ENCODE measurements at places on chromosomes 12 and 14. TPM values are rescaled to one million over a fixed set of nuclear protein-coding genes. Genes with fewer than 3 reads are reported as not detected.

- no peak for DNase-seq
- H3K27me3 ChIP-seq: no peaks in the 10 kb centered on the region
- peaks cover 9% of the 10 kb centered on the region for H3K4me1 ChIP-seq
- no peak overlapping the region for H3K4me3 ChIP-seq
- no peak overlapping the region for H3K27ac ChIP-seq
- no peaks in the 10 kb centered on the region for H3K36me3 ChIP-seq
These were observed 12.4 kb upstream of the DPF3 start for GRCh38 chr14:72906316-72906715.

- H3K27me3 ChIP-seq: no peaks in the 10 kb centered on the region
- H3K4me3 ChIP-seq: no peak overlapping the region
- no peaks in the 10 kb centered on the region for H3K36me3 ChIP-seq
- no peak for DNase-seq
These were observed 59.5 kb downstream of the RFLNA start for GRCh38 chr12:124354400-124354799.

The PRKD1 gene
- total RNA-seq: 24.3 TPM

The NAV3 gene
- total RNA-seq: 53.4 TPM

The KLRC2 gene
- total RNA-seq: 0.69 TPM

Data from adrenal gland (tissue), 19 donors.